T follicular helper cell (primary cell): ENCODE measurements at places on chromosomes 5 and 9.

DNA sequence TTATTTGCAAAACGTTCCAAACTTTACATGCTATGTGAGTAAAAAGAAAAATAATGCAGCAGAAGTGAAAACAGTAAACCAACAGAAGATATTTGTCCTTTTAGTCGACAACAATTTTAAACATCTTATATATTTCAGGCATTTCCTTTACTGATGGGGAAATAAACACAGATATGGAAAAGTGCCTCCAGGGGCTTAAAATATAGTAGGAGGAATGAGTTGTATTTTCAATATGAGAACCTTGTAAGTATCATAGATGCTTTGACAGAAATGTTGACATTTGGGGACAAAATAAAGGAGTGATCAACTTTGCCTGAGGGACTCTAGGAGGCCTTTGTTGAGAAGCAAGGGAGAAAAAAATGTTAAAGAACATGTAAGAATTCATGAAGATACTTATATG is 1043.5 kb downstream of the CDH12 start:
- no peak for DNase-seq

DNA sequence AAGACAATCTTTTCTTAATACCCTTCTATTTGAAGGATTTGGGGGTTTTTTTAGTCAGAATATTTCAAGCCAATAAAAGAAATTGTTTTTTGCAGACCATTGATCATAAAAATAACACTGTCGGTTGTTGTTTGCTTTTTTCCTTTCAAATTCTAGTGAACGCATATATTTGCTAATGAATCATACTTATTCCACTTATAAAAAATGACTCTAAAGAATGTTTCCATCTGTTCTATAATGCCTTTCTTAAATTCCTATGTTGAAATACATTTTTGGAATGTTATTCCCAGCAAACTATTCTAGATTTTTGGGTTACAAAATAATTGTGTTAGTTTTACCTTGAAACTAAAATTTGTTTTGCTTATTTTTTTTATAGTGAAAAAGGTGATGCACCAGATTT is 32.2 kb downstream of the CWC27 start:
- DNase-seq, result no peak

- DNase-seq, result no peak
Measured at GRCh38 chr9:124248960-124249359, 8.8 kb upstream of the NEK6 start.

DNA sequence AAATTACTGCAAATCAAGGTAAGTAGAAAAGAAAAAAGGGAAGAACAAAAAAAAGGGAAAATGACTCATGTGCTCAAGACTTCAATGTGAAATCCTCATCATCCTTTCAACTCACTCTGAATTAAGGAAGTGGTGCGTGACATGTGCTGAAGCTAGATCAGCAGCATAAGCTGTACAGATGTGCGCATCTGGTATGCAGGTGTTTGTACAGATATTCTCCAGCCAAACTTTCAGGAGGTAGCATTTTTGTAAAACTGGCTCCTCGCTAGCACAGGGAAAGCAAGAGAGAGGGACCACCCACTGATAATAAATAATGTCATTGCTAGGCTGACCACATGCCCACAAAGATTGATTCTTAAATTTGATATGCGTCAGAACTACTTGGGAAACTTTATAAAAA is 253.9 kb upstream of the RGMB start:
- no peak for DNase-seq

DNA sequence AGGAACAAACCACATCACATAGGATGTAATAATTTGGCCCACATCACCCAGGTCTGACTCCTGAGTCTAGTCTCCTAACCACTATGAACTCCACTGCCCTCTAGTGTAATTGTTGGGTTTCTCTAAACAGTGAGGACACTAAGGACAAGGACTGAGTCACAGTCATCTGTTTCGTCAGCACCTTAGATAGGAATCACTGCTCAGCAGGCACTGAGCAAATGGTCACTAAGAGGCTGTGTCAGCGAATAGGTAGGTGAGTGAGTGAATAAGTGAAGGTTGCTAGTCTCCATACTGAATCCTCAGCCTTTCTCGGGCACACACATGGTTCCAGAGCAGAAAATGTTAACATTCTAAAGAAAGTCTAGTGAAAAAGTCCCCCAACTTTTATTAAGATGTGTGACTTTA is 278.6 kb downstream of the SPOCK1 start:
- no peak for DNase-seq

DNA sequence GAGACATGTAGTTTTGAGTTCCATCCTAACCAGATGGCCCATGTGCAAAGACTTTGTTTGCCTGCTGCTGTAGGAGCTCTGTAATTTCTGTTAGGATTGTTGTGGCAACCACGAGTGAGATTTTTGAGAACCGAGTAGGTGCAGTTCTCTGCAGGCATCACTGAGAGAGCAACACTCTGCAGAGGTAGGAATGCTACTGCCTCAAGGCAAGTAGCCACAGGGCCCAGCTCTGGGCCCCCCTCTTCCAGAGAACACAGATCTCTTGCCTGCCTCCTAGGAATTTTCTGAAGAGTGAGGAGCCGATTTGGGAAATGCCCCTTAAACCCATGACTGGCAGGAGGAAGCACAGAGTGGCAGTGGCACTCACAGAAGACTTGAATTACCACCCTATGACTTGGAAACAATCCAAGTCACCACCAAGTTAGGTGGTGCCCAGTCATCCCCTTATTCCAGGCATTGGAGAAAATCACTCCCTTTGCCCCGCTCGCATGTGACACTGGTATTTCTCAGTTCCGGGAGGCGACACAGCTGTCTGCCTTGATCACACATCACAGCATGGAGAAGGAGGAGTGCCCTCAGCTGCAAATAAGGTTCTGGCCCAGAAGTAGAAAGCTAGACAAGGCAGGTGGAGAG is 52.5 kb upstream of the SLC2A8 start:
- no peak for DNase-seq

DNA sequence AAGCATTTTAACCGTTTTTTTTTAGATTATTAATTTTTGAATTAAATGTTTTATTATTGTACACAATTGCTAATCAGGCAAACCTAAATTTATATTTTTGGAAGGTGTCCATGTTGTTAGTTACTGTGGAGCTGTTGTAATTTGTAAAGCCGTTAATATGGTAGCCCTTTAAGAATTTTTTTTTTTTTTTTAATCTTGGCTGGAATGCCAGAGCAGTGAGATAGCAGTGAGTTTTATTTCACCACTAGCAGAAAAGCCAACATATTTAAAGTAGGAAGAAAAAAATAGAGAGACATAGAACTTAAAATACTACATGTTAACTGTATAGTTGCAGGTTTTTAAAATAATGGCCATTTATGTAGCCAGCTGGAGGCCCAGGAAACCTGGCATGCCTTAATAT is 35.3 kb upstream of the RNF20 start:
- DNase-seq, result no peak
